ENCODE measurements at places on chromosomes 1 and 21.

- DNase-seq, result no peak
Measured at GRCh38 chr1:233379869-233380438, 52.4 kb downstream of the MAP3K21 start.

DNA sequence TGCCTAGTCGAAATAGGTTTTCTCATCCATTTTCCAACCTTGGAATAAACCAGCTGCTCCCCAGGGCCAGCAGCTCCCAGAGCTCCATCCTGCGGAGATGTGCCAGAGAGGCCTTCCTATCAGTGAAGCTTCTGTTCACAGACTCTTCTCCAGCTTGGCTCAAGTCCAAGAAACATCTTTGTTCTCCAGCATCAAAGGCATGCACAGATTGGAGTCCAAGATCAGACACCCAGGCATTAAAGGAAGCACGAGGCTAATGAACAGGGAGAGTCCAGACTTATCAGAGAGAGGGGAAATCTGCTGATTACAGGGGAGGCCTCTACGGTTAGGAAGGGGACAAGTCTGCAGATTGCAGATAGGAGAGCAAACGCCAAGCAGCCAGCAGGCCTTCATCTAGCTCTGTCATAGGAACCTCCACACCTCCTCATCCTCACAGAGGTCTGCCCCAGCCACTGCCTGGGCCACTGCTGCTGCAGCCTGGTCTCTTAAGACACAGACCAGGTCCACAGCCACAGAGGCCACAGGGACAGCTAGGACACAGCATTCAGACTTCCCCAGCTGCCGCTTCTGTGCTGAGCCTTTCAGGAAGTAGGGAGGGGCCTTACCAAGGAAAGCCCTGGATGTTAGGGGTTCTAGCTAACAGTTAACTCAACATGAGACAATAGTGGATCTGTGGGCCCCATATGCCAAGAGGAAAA is 3.4 kb downstream of the PRR9 start:
- no peak for DNase-seq

GRCh38 chr1:69535490-69535889 is 32.2 kb upstream of the LRRC7 start:
- no peak for DNase-seq

GRCh38 chr1:218878369-218878768 is 295.3 kb upstream of the LYPLAL1 start:
- DNase-seq, result no peak

DNA sequence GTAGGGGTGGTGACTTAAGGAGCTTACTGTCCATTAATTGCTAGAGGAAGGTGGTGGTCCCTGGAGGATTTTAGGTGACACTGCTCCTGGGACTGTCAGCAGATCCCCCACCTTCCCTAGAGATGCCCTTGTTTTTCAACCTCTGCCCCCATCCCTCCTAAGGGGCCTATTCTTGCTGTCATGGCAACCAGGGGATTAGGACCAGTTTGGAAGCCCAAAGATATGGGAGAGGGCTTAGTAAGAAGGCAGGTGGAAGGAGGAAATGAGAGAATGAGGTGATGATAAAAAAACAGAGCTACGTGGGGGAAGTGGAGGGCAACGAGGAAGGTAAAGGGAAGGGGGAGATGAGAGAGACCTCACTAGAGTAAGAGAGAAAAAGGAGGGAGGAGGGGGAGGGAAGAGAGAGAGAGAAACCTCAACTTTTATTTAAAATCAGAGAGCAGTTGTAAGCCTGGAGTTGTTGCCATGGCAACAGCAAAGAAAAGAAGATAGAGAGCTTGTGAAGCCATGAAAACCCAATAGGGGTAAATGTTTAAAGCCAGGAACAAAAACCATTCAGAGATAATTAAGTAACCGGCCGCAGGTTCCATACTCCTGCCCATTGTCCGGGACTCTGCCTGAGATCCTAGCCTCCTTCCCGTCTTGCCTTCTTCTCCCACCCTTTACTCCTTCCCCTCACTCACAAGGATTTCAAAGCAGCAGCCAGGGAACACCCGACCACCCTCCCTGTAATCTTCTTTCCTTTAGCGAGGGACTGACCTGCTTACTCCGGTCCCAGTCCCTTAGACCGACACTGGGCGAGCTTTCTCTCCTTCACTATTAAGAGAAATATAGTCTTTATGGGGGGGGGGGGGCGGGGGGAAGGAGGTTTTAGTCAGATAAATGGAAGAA is 20.6 kb downstream of the KIRREL1 start:
- no peak for DNase-seq

- no peak for DNase-seq
Measured at GRCh38 chr21:25911730-25912401, 177.1 kb downstream of the GABPA start.

GRCh38 chr1:101388904-101389546 is 152.2 kb downstream of the S1PR1 start:
- DNase-seq, result no peak

GRCh38 chr1:21662426-21663247 is 6.5 kb downstream of the RAP1GAP start:
- no peak for DNase-seq

- peak; percentile 64 for DNase-seq
Measured at GRCh38 chr1:163471779-163472650, 150.3 kb downstream of the NUF2 start.

GRCh38 chr21:41926807-41927171 is 27.0 kb downstream of the C2CD2 start:
- no peak for DNase-seq

DNA sequence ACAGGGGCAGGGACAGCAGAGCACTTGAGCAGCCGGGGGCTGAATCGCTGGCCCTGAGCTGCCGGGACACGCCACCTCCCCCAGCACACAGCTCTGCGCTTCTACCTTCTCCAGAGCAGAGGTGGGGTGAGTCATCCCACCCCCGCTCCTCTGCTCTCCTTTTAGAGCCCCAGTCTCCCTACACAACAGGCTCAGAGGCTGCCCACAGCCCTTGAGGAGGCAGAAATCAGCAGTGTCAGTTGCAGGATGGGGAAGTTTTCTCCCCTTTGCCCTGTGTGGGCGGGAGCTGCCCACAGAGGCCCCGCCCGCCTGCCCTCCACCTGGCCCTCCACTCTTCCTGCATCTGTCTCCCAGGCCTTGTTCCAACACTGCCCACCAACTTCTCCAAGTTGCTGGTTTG is 94.6 kb downstream of the STUM start:
- DNase-seq, result no peak

DNA sequence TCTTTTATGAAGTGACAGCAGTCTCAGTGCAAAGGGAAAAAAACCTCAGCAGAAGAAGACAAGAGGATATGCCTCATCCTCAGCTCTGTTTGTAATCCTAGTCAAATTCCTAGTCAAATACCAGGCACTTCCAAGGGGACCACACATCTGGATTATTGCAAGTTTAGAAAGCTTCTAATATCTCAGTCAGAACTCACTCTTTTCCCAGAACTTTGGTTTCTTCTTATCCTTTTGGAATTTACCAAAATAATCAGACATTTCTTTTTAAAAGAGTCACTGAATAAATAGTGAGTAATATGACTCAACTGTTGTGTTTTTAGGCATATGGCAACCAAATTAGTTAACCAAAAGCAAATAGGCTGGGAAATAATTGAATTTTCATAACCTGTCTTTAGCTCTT is 47.8 kb downstream of the PRRX1 start:
- DNase-seq, result no peak

DNA sequence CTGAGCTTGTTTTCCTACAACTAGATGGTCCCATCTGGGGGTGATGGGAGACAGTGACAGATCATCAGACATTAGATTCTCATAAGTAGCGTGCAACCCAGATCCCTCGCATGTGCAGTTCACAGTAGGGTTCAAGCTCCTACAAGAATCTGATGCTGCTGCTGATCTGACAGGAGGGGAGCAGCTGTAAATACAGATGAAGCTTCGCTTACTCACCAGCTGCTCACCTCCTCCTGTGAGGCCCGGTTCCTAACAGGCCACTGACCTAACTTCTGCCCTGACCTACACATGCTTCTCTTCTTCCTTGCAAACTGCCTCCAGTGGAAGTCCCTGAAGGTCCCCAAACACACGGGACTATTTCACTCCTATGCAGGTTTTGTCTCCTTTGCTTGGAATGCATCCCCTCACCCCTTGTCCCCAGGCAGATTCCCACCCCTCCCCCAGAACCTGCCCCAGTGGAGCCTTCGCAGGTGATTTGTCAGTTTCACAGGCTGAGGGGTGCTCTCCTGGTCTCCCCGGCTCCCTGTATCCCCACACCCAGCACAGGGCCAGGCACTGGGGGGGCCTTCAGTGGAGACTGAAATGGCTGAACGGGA is 5.7 kb upstream of the ZBTB48 start:
- no peak for DNase-seq

DNA sequence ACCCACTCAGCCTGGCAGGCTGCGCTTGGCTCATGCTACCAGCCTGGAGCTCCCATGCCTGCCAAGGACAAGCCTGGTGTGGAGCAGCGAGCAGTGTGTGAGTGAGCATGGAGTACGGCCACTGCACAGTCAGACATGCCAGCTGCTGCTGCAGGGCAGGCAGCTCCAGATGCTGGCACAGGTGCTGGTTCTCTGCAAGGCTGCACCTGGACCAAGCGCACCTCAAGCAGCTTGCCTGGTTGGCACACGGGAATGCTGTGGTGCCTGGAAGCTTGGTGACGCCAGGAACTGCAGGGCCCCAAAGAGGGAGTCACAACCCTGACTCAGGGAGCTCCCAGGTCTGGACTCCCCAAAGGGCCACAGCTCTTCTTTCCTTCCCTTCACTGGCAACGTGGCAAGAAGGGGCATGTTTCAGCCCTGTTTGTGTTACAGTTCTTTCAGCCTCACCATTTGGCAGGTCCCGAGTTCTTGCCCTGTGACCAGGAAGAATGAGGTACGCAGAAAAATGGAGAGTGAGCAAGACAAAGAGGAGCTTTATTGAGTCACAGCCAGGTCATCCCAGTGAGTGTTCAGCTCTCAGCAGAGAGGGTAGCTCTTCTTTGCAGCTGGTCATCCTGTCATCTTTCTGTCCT is 26.1 kb downstream of the ACOT7 start:
- no peak for DNase-seq

- no peak for DNase-seq
Measured at GRCh38 chr1:70462611-70463010, 51.5 kb downstream of the CTH start.

DNA sequence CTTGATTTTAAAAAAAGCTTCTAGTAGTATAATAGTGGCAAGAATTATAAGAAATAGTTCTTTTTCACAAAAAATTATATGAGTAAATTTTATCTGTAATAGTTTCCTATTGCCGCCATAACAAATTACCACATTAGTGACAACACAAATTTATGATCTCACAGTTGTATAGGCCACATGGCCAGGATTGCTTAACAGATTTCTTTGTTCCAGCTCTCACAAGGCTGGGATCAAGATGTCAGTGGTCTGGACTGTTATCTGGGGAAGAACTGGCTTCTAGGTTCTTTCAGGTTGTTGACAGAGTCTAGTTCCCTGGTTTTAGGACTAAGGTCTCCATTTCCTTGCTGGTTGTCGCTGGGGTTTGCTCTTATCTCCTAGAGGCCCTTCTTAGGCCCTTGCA is 236.4 kb downstream of the USP25 start:
- no peak for DNase-seq

GRCh38 chr21:33901412-33902288 is 14.0 kb downstream of the ATP5PO start:
- no peak for DNase-seq

DNA sequence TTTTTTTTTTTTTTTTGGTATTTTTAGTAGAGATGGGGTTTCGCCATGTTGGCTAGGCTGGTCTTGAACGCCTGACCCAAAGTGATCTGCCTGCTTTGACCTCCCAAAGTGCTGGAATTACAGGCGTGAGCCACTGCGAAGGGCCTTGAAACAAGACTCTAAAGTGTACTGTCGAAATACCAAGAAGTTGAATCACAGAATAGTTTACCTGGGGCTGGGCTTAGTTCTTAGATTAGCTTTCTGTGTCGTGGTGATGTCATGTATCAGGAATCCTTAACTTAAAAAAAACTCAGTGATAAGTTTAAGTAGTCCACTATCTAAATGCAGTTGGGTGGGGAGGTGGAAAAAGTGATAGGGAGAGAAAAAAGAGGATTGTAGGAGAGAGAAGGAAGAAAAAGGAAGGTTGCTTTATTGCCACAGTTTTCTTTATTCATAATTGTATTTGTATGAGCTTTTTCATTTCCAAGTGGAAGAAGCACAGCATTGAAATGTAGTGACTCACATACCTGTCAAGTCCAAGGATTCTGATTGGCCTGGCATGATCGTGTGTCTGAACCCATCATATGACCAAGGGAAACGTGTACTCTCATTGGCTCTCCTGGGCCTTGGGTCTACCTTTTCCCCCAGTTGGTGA is 13.4 kb downstream of the ITSN1 start:
- no peak for DNase-seq

- no peak for DNase-seq
Measured at GRCh38 chr1:175078629-175079028, 11.0 kb downstream of the TNN start.

GRCh38 chr1:8701794-8702471 is 115.5 kb downstream of the RERE start:
- DNase-seq, result no peak

GRCh38 chr1:154784924-154785531 is 85.1 kb downstream of the KCNN3 start:
- DNase-seq, result no peak

DNA sequence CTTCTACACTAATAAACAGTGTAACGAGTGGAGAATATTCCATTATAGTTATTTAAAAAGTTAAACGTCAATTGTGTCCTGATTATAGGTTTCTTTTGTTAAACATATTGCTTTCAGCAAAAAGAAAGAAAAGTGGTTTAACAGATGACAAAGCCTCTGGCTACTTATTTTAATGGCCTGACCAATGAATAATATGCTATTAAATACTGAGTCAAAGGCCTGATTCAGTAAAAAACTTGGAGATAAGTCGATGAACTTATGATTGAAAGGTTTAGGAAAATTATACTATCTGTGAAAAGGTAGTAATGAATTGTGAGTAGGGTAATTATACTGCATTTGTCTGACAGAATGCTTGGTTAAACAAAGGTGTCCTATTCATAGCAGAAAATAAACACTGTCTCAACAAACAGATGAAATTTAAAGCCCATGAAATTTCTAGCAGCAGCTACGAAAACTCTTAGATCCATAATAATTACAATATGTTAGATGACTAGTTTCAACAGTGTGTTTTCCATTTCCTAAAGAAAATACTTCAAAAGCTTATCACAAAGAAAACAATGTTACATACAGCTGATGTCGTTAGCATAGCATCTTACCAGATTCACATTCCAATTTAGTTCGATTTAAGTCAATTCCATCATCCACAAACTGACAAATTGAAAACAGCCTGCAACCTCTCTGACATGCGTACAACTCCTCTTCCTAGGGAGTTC is 6.2 kb downstream of the TMEM59 start:
- no peak for DNase-seq

GRCh38 chr1:44040846-44041245 is 9.6 kb upstream of the SLC6A9 start:
- no peak for DNase-seq

DNA sequence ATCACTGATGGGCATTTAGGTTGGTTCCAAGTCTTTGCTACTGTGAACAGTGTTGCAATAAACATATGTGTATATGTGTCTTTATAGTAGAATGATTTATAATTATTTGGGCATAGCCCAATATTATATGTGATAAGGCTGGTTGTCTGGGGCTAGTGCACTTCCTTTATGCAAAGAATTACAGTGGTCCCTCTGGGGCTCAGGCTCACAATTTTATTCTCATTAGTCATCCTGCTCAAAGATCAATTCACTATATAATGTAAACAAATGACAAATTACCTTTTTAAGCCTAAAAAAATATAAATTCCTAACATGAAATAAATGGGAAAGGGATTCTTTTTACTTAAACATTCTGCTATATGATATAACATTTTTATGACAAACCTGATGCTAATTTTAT is 5.0 kb downstream of the PLPPR4 start:
- no peak for DNase-seq

GRCh38 chr21:29221253-29221744 is 77.4 kb upstream of the BACH1 start:
- DNase-seq, result no peak

Measured in NCI-H524 treated with DMSO at 0.1 percent for 48 hours (cell line).